ENCODE measurements at places on chromosomes 1 and 21.

DNA sequence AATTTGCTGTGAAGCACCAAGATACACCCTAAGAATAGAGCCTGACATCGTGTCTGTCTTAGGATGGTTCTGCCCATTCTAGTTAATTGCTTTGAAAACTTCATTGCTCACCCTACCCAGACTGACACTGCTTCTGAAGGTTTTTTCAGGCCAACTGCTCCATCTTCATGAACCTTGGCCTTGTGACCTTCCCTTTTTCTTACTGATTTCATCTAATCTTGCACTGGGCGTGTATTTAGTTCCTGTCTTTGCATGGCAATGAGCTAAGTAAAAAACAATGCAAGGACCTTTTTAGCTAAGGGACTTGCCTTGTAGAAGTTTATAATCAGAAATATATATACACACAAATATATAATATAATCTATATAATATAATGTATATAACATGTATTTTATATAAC, 108.0 kb downstream of the PBX1 start:
- DNase-seq, result no peak

DNA sequence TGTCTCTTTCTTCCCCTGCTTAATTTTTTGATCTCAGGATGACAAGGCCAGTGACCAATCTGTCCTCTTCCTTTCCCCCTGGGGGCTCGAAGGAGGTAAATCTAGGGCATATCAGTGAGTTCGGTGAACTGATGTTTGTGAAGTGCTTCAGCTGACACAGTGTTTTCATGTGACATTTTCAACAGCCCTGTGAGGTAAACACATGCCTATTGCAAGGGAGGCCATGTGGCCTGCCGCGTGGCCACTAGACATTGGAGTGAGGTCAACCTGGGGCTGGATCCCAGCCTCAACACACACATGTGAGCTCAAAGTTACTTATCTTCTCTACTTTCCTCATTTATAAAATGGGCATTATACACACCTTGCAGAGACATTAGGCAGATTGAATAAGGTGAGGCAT, 126.3 kb downstream of the PLPP3 start:
- no peak for DNase-seq

GRCh38 chr1:109482791-109483671, 674 bp upstream of the ATXN7L2 start:
- peak; percentile 43 for DNase-seq

DNA sequence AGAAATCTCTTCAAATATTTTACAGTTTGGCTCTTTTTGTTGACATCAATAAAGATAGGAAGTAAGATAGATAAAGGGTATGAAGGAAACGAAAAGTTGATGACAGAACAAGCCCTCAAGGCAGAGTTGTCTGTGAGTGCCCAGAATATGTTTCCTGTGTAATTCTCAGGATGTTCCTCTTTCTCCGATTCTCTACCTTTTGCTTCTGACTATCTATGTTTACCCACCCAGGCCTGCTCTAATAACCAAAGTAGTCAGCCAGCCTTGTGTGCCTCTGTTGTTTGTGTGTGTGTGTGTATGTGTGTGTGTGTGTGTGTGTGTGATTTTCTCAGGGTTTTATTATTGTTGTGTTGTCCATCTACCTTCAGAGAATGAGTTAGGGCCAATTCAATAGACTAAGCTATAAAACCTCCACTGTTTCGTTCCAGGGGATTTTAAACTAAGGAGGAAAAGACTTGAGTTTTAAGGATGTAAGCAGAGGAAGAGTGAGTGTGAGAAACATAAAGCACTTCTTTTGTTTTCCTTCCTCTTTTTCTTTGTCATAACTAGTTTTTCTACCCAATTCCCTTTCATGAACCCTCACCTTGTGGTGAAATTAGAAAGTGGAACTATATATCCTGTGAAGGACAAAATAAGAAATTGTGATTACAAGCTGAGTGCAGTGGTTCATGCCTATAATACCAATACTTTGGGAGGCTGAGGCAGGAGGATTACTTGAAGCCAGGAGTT, 627.4 kb upstream of the NR5A2 start:
- DNase-seq, result no peak

DNA sequence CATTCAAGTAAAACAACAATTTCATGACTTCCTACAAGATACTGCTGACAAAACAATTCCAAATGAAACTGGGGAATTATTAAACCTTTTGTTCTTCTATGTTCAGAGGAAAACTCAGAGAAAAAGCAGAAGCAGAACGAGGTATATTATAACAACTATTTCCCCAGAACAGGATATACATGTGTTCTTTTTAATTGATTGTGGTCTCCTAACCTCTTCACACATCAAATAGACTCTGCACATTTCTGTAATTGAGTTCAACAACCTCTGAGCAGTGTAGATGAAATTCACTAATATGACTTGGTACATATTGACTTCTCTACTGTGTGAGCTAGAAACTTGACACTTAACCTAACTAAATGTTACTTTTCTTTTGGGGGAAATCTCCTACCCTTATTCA, 584.2 kb downstream of the NEGR1 start:
- DNase-seq, result no peak

GRCh38 chr1:33348676-33349080, 27.8 kb upstream of the A3GALT2 start:
- DNase-seq, result peak; percentile 8

- no peak for DNase-seq
Observed at GRCh38 chr1:205669341-205670149, 10.8 kb downstream of the SLC45A3 start.

GRCh38 chr1:231021540-231022031, 18.5 kb downstream of the FAM89A start:
- DNase-seq, result no peak

DNA sequence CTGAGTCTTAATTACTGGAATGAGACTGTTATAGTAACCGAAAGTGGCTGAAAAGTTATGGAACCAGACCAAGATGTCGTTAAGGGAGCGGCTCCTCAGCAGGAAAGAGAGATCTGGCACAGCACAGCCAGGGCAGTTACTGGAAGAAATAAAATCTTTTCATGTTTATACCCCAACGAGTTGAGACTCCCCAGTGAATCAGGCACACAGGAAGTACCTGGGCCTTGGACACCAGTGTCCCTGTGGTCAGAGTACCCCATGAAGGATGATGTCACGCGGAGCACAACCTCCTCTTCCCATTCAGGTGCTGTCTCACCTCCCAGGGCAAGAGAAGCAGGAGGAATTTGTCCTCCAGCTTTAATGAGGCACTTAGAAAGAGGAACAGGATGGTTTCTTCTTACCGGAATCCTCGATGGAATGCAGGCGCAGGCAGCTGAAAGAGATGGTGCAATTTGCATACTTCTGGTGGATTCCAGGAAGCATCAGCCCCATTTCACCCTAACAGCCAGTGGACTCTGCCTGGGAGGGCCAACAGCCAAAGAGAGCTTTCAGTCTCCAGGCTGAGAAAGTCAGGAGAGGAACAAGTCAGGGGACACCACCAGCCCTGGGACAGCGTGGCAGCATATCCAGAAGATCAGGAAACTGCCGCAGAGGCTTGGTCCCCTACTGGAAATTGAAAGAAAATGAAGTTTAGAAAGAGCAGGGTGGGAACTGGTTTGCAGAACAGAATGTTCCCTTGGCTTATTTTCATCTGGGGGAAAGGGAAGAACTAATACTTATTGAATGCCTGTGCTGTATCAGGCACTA, 35.9 kb upstream of the CTTNBP2NL start:
- DNase-seq, result no peak

DNA sequence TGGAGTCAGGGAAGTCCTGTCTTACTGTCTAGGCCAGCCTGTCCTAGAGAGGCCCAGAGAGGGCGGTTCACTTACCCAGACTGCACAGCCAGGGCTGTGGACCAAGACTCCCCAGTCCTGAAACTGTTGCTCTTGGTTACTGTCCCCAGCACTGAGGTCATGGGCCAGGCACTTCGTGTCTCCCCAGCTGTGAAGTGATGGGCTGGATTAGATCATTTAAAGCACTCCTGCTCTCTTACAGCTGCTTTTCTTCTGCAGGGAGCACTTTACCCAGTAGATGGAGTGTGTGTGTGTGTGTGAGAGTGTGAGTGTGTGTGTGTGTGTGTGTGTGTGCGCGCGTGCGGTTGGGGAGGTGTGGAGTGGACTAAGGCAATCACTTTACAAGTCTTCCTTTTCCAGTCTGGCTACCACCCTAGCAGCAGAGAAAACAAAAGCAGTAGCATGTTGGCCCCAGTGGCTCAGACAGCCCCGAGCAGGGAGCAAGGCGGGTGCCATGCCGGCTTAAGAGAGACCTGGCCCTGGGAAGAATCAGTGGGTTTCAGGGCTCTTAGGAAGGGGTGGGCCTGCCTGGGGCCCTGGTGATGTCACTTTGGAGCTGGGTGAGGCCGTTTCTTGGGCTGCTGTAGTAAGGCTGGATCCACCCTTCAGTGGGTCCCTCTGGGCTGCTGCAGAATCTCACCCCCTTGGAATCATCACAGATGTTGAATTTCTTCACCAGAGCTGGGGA, 2.4 kb downstream of the SPSB1 start:
- peak; percentile 22 for DNase-seq

DNA sequence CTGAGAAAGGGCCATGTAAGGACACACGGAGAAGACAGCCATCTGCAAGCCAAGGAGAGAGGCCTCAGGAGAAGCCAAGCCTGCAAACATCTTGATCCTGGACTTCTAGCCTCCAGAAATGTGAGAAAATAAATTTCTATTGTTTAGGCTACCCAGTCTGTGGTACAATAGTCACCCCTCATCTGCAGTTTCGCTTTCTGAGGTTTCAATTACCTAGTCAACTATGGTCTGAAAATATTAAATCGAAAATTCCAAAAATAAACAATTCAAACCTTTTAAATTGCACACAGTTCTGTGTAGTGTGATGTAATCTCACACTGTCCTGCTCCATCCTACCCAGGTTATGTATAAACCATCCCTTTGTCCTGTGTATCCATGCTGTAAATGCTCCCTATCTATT, 52.6 kb downstream of the ZNF644 start:
- DNase-seq, result no peak

DNA sequence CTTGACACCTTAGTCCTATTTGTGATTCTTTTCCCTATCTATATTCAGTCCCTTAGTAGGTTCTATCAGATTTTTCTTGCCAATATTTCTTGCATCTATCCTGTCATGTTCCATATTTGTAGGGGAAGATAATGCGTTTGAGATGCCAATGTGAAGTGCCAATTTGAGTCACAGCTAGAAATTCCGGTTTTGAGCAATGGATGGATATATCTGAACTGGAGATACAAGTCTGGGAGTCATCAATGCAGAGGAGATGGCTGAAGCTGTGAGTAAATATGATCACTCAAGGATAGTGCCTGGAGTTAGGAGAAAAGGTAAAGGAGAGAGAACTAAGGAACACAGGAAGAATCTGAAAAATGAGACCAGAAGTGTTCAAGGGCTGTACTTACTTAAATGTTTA, 93.8 kb downstream of the COQ8A start:
- no peak for DNase-seq

GRCh38 chr1:77347646-77348045, 65.8 kb downstream of the AK5 start:
- no peak for DNase-seq

DNA sequence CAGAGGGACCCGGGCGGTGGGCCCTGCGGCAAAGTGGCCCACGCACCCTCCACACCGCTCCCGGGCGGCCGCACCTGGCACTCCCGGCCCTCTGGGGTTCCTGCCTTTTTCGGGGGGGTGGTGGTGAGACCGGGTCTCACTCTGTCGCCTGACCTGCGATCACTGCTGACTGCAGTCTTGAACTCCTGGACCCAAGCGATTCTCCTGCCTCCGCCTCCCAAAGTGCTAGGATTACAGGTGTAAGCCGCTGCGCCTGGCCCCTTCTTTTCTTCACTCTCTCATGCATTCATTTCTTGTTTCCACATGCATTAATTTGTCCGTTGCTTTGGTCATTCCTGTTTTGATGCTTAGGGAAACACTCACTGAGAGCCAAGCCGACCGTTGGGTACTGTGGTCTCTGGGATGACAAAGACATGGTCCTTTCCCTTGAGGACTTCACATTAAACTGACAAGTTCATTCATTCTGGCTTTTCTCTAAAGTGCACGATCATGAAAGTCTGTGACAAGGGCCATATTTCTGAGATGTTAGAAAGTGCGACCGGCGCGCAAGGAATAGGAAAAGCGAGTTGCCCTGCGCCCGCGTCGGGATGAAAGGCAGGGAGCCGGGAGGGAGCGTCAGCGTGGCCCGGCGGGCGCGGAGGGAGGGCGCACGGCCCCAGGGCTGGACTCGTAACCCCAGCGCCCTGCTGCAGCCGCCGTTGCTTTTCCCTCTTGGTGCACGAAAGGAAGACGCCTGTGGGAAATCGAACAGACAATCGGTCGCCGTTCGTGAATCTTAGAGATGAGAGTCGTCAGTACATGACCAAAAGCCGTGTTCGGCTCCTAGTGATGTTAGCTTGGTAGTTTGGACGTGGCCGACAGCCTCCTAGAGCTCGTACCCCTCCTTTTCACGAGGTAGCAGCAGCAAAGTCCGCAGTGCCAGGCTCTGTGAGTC, 1.0 kb upstream of the MCOLN2 start:
- no peak for DNase-seq

- no peak for DNase-seq
Observed at GRCh38 chr1:13435458-13435857, 25.2 kb downstream of the PRAMEF20 start.

GRCh38 chr1:158163000-158163947, 17.4 kb upstream of the CD1D start:
- DNase-seq, result no peak

GRCh38 chr1:100523038-100523652, 14.8 kb upstream of the GPR88 start:
- no peak for DNase-seq

DNA sequence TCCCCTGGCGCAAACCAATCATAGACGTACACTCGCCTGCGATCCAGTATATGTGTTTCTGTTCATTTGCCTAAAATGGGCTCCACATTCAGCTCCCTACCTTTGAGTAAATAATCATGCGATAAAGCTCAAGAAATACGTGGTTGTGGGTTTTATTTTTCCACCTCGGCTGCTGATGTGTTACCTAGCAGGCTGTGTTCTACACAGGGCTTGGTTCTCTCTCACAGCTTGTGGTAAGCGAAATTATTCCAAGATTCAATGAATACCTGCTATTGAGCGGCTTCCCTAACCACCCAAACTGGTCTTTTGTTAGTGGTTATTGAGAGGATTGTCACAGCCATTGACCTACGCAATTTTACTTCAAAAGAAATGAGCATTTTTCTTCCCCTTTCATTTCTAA, 180.2 kb downstream of the PBX1 start:
- DNase-seq, result no peak

DNA sequence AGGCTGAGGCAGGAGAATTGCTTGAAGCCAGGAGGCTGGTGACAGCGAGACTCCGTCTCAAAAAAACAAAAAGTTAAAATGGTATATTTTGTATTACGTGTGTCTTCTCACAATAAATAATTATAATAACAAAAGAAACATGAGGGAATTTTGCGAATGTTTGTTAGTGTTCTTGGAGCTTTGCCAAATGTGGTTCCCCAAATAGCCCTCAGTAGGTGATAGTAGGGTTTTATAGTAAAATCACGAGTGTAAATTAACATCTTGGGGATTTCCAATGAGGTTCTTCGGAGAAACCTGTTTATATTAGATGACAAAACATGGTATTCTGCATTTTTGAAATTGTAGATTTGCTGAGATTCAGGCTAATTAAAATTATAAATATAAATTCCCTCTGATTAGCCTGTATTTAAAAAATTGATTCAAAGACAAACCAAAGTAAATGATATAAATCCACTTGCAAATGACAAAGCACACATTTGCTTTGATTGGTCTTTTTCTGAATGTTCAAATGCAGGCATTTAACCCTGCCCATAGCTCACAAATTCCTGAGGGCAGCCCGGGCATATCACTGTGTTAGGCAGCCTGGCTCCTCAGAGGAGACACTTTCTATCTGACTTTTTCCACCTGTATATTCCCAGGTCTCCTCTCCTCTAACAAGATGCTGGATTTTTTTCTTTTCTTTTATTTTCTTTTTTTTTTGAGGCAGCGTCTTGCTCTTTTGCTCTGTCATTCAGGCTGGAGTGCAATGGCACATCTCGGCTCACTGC, 50.3 kb upstream of the TSNAX start:
- DNase-seq, result no peak

GRCh38 chr1:230876660-230877059, 8.3 kb upstream of the C1orf198 start:
- no peak for DNase-seq
